Left ventricle myocardium inferior (tissue), 1 donor: ENCODE measurements at places on chromosomes 1 and 21. TPM values are rescaled to one million over a fixed set of nuclear protein-coding genes. Genes with fewer than 3 reads are reported as not detected.

The CLEC20A gene
- total RNA-seq = not detected

The ANKRD35 gene
- 0.77 TPM for total RNA-seq

The CLDN19 gene
- total RNA-seq = not detected

The ERRFI1 gene
- 10.8 TPM for total RNA-seq

The RSPH1 gene
- total RNA-seq = not detected

The BEND5 gene
- 4.2 TPM for total RNA-seq

The KRTAP19-8 gene
- total RNA-seq = not detected

The DCDC2B gene
- not detected for total RNA-seq

The RHD gene
- not detected for total RNA-seq

The DDAH1 gene
- total RNA-seq = 10.1 TPM

The LENEP gene
- not detected for total RNA-seq

The IL24 gene
- not detected for total RNA-seq

The FAM3B gene
- not detected for total RNA-seq

The IFNLR1 gene
- total RNA-seq = 2.0 TPM

The FLVCR1 gene
- 2.7 TPM for total RNA-seq

The CRP gene
- not detected for total RNA-seq

The AIRE gene
- total RNA-seq = not detected

The HS2ST1 gene
- 12.6 TPM for total RNA-seq

The ELOA gene
- 29.1 TPM for total RNA-seq

The DCST2 gene
- not detected for total RNA-seq

The C8A gene
- total RNA-seq = not detected

The S1PR1 gene
- 54.9 TPM for total RNA-seq

The CFHR4 gene
- not detected for total RNA-seq

The SHC1 gene
- total RNA-seq = 43.0 TPM

The GPR153 gene
- 4.8 TPM for total RNA-seq

The BEST4 gene
- total RNA-seq = 0.11 TPM
